ENCODE measurements at places on chromosomes 12 and 14. TPM values are rescaled to one million over a fixed set of nuclear protein-coding genes. Genes with fewer than 3 reads are reported as not detected.

DNA sequence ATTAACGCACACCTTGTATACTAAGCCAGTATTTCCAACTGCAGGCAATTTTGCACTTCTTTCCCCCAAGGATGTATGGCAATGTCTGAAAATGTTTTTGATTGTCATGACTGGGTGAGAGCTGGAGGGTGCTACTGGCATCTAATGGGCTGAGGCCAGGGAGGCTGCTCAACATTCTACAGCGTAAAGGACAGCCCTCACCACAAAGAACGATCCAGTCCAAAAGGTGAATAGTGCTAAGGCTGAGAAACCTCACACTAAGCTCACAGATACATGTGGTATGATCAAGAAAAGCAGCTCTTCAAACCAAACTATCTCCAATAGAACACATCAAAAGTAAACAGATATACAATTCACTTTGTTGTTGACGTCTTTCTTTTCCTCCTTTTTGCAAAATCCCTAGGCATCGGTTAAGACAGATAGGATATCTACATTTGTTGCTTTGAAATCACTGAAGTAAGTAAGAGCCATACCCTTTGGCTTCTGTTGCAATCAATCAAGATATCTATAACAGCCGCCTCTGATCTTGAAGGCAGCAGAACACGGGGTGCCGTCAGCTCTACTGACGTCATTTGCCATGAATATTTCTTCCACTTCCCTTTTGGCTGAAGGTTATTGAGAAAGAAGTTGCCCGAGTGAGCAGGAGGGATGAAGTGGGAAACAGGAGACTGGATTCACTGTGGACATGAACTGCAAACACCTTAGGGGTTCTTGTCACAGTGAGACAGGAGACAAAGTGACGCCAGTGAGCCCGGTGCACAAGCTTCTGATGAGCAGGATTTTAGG is 218.3 kb downstream of the FOXN3 start:
- peak; percentile 78 for DNase-seq

DNA sequence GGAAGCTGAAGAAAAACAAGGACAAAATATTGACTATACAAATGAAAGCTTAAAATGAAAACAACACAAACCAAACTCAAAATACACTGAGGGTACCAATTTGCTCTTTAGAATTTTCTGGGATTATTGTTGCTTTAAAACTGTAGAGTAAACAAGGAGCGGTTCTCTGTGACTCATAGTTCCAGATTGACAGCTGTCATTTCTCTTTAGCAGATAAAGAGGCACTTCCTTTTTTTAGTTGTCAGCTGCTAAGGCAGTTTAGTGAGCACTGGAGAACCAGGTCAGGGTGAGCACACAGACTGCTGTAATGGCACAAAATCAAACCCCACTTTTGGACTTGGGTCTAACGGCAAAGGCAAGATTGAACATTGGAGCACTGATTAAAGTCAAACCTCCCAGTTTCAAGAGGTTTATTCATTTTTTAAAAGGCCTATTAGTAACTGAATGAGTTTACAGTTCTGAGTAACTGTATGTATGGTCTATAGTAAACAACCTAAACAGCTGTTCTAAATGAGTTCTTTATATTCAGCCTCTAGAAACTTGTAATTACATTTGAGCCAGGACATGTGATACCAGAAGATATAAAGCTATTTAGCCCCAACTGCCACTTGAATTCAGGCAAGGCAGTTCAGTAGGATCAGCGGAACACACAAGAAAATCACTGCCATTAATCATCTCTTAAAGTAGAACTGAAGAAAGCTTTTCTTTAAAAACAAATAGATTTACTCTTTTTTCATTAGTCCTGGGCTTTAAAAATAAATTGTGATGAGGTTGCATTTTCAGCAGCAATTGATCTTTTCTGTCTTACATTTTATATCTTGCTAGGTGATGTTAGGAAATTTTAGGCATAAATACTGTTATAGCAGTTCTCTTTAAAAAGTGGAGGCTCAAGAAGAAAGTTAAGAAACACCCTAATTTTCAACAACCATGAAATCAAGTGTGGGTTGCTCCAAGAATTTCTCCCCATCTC is 71.7 kb upstream of the PRICKLE1 start:
- DNase-seq, result no peak

DNA sequence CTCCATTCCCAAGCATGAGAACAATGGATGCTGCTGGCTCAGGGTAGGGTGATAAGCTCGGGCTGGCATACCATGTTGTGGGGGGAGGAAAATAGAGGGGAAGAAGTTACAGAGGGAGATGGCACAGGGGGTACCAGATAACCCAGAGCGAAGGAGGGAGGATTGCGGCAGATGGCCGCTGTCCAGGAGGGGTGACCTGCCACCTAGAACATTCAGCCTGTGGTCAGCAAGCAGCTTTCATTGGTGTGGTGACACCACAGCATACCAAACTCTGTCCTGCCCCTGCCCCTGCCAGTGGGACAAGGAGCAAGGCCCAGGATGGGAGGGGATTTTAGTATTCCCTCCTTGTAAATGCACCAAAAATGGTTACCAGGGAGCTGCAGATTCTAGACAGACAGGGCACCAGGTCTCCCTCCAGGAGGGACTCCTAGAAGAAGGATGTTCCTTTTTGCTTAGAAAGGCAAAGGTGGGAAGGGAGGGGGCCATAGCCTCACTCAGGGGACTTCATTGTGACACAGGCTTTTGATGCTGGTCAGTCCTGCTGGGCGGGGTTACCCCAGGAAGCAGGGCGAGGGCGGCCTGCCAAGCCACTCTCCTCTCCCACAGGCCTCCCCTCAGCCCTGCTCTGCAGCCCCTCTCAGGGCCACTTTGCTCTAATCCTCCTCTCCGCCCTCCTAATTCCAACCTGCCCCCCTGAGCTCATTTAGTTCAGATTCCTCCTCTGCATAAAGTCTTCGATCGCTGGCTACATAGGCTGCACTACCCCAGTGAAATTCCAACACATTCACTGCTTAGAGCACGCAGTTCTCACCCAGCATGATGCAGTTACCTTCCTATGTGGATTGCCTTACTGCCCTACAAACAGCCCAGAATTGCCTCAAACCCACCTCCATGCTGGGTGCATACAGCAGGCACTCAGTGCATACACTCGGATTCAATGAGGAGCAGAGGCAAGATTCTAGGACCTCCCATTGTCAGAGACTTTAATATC is 36.0 kb upstream of the PLEKHG6 start:
- no peak for DNase-seq

DNA sequence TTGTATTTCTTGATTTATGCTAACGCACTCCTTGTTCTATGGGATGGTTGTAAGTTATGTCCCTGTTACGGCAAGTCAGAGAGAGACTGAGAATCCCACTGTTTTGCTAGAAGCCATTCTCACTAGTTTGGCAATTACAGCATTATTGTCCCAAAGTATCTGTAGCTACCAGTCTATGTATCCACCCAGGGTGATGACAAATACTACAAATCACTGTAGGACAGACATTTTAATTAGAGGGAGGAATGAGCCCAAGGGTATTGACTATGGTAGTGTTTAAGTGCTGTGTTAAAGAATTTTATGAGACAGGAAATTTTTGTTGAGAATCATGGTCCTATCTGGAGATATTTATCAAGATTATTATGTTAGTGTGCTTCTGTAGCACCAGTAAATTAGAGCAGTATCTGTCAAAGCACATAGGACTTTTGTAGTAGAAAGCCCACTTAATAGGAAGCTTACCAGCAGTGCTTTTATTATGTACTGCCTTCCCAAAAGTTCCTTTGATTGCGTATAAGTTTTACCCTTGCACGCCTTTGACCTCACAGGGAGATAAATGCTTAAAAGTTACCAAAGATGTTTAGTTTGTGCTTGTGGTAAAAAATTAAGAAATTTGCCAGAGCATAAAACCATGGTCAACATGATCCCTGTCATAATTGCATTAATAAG is 10.7 kb downstream of the PRKCH start:
- DNase-seq, result no peak

- peak; percentile 42 for DNase-seq
Observed at GRCh38 chr12:92070054-92070863, 75.4 kb downstream of the BTG1 start.

DNA sequence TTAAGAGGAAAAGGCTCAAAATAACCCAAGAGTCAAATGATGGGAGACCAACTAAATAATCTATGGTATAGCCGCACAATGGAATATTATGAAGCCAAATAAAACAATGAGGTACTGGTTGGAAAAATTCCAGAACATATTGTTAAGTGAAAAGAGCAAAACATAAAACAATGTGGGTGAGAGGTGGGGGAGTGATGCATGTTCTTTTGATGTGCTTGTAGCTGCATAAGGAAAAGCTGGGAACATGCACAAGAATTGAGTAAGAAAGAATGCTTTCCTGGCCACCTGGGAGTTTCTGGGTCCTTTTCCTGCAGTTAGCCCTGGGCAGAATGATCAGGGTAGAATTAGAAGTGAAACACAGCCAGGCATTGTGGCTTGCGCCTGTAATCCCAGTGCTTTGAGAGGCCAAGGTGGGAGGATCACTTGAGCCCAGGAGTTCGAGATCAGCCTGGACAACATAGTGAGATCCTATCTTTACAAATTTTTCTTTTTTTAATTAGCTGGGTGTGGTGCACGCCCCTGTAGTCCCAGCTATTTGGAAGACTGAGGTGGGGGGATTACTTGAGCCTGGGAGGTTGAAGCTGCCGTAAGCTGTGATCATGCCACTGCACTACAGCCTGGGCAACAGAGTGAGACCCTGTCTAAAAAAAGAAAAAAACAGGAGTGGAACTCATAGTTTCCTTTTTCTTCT is 7.9 kb downstream of the ABCB9 start:
- DNase-seq, result no peak

DNA sequence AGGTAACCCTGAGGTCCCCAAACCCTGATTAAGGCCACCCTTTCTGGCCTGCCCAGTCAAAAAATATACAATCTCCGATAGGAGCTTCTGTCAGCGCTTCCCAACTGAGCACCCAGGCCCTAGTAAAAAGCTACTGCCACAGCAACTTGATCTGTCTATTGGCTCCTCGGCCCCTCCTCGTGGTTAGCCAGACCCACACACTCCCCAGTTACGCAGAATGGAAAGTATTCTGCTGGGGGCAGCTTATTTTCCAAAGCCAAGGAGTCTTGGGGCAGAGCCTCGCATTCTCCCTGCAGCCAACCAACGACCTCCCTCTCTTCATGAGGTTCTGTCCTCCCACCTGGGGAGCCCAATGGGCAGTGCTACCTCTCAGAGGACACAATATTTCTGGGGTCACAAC is 32.1 kb downstream of the FMNL3 start:
- no peak for DNase-seq

DNA sequence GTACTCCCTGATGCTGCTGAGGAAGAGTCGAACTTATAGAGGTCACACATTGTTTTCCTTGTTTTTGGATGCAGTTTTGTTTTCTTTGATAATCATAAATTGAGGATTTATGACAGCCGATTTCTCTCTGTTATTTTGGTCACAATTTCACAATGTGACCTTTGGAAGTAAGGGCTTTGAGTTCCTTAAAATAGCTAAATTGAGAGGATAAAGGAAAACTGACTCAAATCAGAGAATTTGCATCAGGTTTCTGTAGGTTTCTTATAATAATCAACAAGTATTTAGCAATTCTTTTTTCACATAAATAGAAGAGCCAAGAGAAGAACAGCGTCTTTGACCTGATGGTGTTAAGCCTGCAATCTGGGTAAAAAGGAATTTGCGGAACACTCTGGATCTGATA is 66.1 kb downstream of the ETV6 start:
- DNase-seq, result no peak

GRCh38 chr12:77850129-77850528 is 19.4 kb downstream of the NAV3 start:
- DNase-seq, result no peak

DNA sequence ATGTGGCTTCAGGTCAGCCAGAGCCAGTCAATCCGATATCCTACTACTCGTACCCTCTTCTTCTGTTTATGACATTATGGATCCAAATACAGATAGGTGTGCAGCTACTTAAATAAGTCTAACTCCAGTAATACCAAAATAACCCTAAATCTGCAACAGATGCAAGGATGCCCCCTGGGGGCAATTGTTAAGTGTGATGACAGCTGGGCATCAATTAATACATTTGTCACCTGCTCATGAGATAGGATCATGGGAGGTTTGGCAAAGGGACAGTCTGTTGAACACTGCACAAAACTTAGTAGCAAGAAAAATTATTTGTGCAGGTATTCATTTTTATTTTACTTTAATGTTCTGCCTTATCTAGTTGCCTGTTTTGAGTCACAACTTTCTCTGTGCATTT is 83.2 kb downstream of the SLC38A6 start:
- DNase-seq, result no peak

KIF26A gene
- polyA plus RNA-seq, result 14.5 TPM

FAM181A gene
- polyA plus RNA-seq, result not detected

C1S gene
- 49.6 TPM for polyA plus RNA-seq

VRTN gene
- polyA plus RNA-seq, result not detected
